A549 (cell line): ENCODE measurements at places on chromosomes 11 and 22.

DNA sequence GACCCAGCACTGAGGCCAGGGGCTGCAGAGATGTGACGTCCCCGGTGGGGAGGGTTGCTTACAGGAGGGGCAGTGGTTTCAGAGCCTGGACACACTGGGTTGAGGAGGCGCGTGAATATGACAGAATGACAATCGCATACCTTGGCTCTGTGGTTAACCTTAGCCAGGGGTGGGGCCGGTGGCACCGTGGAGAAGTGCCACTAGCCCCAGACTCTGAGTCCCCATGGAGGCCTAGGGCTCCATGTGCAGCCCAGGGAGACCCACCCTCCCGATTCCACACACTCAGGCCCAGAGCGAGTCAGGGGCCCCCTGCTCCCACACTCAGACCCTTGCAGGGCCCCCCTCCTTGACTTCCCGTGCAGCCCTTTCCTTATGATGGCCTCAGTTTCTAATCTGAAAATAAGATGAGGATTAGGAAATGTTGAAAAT, 3.6 kb upstream of the ACR start:
- DNase-seq: no peak

DNA sequence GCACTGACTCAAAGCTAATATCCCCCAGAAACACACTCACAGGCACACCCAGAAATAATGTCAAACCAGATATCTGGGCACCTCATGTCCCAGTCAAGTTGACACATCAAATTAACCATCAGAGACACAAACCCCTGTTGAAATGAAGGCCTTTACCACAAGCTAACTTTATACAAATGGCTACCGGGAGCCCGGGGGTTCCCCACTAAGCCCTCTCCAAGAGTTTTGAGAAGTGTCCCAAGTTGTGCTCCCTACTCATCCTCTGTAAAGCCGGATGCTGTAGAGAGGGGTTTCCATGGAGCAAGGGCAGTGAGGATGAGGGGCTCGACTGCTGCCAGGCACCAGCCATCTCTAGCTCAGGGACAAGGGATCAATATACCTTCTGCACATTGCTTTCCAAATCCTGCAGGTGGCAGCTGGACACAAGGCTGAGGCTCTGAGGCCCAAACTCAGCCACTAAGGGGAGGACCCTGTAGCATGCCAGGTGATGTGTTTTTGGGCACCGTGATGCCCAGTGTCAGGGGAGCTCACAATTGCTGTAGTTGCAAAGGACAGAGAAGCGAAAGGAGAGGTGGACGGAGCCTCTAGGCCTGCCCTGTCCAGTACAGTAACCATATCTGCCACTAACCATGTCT, 145.7 kb downstream of the TTC17 start:
- DNase-seq: peak; percentile 28

- no peak for DNase-seq
Measured at GRCh38 chr11:108002476-108002875, 6.2 kb upstream of the CUL5 start.

GRCh38 chr11:117986981-117987574, 884 bp downstream of the IL10RA start:
- no peak for DNase-seq

- no peak for DNase-seq
Measured at GRCh38 chr22:48644997-48645396, 1182.7 kb downstream of the BRD1 start.

- no peak for DNase-seq
Measured at GRCh38 chr11:86196913-86197312, 47.6 kb upstream of the EED start.

GRCh38 chr22:41914611-41915034, 251 bp downstream of the SHISA8 start:
- no peak for DNase-seq

GRCh38 chr11:133127741-133128140, 404.6 kb downstream of the OPCML start:
- no peak for DNase-seq

DNA sequence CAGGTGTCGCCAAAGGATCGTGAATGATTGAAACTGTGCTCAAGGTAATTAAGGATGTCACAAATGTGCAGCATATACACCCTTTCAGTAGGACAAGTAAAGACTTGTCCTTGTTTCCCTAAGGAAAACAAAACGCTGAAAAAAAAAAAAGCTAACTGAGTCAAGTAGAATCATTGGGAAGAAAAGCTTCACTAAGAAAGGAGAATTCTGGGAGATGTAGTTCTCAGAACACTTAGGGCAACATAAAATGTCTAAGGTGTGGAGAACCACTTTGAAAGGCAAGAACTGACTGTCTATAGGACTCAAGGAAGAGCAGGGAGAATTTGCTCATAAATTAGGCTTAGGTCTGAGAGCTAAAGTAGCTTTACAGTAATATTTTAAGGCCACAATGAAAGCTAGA, 2.9 kb upstream of the OR5T1 start:
- DNase-seq: no peak

DNA sequence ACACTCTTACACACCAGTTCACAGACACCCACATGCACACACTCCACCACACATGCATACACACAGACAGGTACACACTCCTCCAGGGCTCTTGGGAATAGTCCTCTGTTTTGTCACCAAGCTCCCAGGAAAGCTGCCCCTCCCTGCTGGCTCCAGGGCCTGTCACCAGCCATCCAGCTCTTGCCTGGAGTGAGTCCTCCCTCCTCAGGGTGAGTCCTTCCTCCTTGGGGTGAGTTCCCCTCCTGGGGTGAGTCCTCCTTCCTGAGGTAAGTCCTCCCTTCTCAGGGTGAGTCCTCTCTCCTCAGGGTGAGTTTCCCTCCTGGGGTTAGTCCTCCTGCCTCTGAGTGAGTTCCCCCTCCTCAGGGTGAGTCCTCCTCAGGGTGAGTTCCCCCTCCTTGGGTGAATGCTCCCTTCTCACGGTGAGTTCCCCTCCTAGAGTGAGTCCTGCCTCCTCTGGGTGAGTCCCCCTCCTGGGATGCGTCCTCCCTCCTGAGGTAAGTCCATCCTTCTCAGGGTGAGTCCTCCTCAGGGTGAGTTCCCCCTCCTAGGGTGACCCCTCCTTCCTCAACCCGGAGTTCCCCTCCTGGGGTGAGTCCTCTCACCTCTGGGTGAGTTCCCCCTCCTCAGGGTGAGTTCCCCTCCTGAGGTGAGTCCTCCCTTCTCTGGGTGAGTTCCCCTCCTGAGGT, 100.6 kb upstream of the FGF3 start:
- DNase-seq: no peak

GRCh38 chr11:64745521-64746328, 1.8 kb upstream of the RASGRP2 start:
- peak; percentile 73 for DNase-seq

DNA sequence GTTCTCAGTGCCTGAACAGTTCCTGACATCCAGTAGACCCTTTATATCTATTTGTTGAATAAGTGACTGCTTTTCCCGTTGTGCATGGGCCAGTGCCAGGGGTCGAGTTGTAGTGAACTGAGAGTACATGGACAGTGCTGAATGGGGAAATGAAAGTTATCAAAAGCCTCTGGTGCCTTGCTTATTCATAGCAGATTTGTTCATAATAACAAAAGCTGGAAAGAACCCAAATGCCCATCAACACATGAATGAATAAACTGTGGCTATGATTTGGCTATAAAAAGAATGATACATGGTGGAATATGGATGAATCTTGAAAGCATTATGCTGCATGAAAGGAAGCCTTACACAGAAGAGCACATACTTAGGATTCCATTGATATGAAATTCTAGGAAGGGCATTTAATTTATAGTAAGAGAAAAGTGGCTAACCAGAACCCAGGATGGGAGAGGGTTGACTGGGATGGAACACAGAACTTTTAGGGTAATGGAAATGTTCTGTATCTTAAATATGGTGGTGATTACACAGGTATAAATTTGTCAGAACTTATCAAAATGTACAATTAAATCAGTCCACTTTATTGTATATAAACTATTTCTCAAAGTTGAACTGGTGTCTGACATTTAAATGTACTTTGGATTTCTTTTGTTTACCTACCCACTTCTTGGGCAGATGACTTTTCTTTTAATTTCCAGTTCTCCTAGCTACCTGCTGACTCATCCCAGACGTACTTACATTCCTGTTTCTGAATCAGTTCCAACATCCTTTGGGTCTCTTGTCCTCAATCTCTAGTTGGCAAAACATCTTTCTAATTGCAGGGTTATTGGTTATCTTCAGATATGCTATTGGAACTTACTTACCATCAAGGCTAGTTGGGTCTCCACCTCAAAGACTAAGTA, 42.8 kb downstream of the PACS1 start:
- DNase-seq: peak; percentile 65

DNA sequence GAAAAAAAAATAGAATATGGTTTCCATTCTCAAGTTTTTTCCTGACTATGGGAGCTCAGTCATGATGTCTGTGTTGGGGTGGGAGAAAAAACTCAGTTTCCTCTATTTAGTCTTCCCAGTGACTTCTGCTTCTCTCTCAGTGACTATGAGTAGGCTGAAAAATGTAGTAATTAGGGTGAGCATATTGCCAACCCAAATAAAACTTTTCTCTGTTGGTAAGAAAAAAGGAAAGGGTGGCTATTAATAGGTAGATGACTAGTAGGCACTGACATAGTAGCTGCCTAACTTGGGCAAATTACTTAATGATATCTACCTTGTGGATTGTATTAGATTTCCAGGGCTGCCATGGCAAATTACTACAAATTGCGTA, 34.2 kb upstream of the BIRC3 start:
- no peak for DNase-seq

GRCh38 chr11:62556108-62556874, 9.7 kb upstream of the AHNAK start:
- DNase-seq: peak; percentile 99

- DNase-seq: no peak
Measured at GRCh38 chr11:10605941-10606381, 37.5 kb upstream of the LYVE1 start.

DNA sequence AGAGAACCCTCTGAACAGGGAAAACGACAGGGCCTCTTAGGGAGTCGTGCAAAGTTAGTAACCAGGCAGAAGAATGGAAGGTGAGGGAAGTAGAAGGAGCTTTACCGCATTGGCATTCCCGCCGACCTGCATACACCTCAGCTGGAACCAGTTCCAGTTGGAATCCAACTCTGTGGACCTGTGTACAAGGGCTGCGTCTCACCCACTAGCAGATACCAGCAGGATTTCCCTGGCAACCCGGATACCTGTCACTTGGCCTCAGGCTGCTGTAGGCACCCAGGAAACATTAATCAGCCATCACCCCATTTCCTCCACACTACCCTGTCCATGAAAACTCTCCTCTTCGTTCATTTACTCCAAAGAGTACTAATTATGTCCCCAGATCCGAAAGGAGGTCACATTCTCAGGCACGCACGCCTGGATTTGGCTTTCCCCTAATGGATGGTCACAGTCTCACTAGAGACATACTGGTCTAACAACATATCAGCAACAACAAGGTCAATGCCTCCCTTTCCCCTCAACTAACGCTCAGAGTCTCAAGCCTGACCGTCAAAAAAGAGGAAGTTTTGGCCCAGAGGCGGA, 842 bp downstream of the ARFGAP2 start:
- no peak for DNase-seq

DNA sequence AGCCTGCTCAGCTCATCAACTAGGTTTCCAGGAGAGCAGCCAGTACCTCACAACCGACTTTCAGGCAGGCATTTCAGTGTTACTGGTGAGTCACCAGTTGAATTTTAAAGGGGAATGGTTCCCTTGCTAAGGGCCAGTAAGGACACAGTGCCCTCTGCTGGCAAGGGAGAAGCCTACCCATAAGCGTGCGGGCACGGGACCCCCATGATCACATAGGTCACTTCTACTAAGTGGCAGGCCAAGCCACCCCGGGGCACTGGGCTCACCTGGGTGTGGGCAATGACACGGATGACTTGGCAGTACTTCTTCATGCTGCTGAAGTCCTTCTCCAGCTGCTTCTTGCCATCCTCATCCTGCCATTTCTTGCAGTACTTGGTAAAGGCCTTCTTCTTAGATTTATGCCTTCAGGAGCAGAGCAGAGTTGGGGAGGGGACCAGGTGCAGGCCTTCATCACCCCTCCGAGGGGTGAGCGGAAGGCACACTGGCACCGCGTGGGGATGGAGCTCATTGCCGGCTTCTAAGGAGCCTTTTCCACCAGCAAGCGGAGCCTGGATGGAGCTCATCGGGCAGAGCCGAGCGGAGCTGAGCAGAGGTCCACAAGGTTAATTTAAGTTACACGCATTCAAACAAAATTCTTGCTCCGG, 2.9 kb downstream of the RPL3 start:
- no peak for DNase-seq

DNA sequence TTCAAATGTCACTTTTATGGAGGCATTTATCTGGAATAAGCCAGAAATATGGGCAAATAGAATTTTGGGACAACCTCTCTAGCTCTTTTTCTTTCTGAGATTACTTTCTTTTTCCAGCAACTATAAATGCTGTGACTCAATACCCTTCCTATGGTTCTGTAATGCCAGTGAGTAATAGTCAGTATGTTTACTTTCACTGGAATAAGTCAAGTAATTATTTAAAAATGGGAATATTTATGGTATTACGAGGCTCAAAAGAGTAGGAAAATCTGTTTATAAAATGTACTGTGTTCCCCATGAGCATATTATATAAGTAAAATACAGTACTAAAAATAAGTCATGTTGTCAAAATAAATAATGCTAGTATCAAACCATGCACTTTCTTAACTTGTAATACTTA, 750.5 kb downstream of the LUZP2 start:
- DNase-seq: no peak
